ENCODE measurements at places on chromosomes 13 and 19. TPM values are rescaled to one million over a fixed set of nuclear protein-coding genes. Genes with fewer than 3 reads are reported as not detected.
A peak's percentile ranks its signal among the peaks of the same experiment; 100 is the strongest.

GRCh38 chr19:36421749-36422481 lies 3.5 kb upstream of the ZFP82 start:
- H3K27ac ChIP-seq, result no peak overlapping the region
- H3K36me3 ChIP-seq, result no peaks in the 10 kb centered on the region
- no peak for DNase-seq

DNA sequence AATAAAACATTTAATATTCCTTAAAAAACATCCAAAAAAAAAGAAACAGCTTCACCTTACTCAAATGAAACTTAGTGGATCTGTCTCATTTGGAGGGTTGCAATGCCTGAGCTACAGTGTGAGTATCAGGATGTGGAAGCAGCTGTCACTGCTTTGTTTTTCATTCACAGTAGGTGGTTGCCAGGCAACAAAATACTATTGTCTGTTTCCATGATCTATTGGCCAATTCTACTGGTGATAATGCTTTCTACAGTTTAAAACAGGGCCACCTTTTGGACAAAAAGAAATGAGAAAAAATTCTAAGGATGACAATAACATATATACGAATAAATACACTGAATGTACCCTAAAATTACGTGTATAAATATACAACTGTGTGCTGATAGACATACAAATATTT lies 3.0 kb downstream of the ENOX1 start:
- no peak overlapping the region for H3K27ac ChIP-seq
- no peaks in the 10 kb centered on the region for H3K36me3 ChIP-seq
- DNase-seq, result no peak
- no peak overlapping the region for H3K4me3 ChIP-seq
- H3K27me3 ChIP-seq, result peaks cover 40% of the 10 kb centered on the region
- H3K4me1 ChIP-seq, result peaks cover 3% of the 10 kb centered on the region

The METTL21C gene
- total RNA-seq, result not detected

- peaks cover 8% of the 10 kb centered on the region for H3K4me1 ChIP-seq
- no peak overlapping the region for H3K4me3 ChIP-seq
- no peak for DNase-seq
Measured at GRCh38 chr13:108276060-108276459, 6.5 kb downstream of the TNFSF13B start.

DNA sequence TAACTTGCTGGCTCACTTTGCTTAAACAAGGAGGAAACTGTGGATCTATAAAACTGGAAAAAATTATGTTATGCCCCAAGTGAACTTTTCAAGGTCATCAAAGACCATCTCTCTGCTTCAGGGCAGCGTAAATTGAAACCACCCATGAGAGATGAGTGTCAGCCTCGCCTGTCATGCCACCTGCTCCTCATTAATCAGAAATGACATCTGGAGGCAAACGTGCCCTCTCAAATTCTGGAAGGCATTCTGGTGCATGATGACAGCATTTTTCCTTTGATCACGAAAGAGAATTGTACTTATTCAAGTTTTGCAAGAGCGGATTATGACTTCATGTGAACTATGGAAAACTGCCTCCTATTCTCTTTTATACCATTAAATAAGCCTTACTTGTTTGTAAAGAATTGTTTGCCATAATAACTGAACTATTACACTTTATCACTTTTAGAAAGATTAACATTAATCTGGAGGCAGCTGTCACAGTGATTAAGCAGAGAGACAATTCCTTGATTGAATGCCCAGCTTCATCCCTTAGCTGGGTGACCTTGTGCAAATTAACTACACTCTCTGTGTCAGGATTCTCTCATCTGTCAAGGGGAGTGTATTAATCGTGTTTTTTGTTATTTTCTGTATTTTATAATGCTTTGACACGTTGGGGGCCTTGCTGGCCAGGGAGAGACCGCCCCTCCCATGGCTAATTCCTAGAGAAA lies 17.0 kb upstream of the SACS start:
- H3K4me3 ChIP-seq, result no peak overlapping the region
- no peak overlapping the region for H3K27ac ChIP-seq
- no peaks in the 10 kb centered on the region for H3K36me3 ChIP-seq
- no peak for DNase-seq
- H3K4me1 ChIP-seq, result peaks cover 2% of the 10 kb centered on the region
- peaks cover 11% of the 10 kb centered on the region for H3K27me3 ChIP-seq

- H3K36me3 ChIP-seq, result no peaks in the 10 kb centered on the region
- H3K27ac ChIP-seq, result no peak overlapping the region
- H3K4me1 ChIP-seq, result no peaks in the 10 kb centered on the region
- H3K4me3 ChIP-seq, result no peak overlapping the region
Measured at GRCh38 chr13:79684371-79684770, 203.4 kb downstream of the NDFIP2 start.

- H3K27ac ChIP-seq, result no peak overlapping the region
- H3K4me3 ChIP-seq, result no peak overlapping the region
- H3K4me1 ChIP-seq, result no peaks in the 10 kb centered on the region
- no peaks in the 10 kb centered on the region for H3K36me3 ChIP-seq
- DNase-seq, result no peak
- no peaks in the 10 kb centered on the region for H3K27me3 ChIP-seq
Measured at GRCh38 chr13:96900986-96901385, 93.3 kb downstream of the OXGR1 start.

The LGALS14 gene
- not detected for total RNA-seq

The MCEMP1 gene
- total RNA-seq, result 0.52 TPM

- no peaks in the 10 kb centered on the region for H3K27me3 ChIP-seq
- DNase-seq, result no peak
- H3K36me3 ChIP-seq, result peaks cover 2% of the 10 kb centered on the region
- H3K4me1 ChIP-seq, result peaks cover 32% of the 10 kb centered on the region
Measured at GRCh38 chr19:19587771-19588170, 30.7 kb downstream of the PBX4 start.

The ZNF616 gene
- 3.9 TPM for total RNA-seq

GRCh38 chr19:29542776-29543175 lies 17.0 kb downstream of the VSTM2B start:
- DNase-seq, result no peak
- H3K27me3 ChIP-seq, result peaks cover 11% of the 10 kb centered on the region
- H3K36me3 ChIP-seq, result peaks cover 10% of the 10 kb centered on the region
- peaks cover 3% of the 10 kb centered on the region for H3K4me1 ChIP-seq
- H3K4me3 ChIP-seq, result no peak overlapping the region

The ZNF583 gene
- 2.7 TPM for total RNA-seq

- no peak overlapping the region for H3K27ac ChIP-seq
- H3K36me3 ChIP-seq, result peaks cover 6% of the 10 kb centered on the region
- no peak for DNase-seq
- no peak overlapping the region for H3K4me3 ChIP-seq
Measured at GRCh38 chr13:44388427-44389059, 14.9 kb downstream of the SERP2 start.

DNA sequence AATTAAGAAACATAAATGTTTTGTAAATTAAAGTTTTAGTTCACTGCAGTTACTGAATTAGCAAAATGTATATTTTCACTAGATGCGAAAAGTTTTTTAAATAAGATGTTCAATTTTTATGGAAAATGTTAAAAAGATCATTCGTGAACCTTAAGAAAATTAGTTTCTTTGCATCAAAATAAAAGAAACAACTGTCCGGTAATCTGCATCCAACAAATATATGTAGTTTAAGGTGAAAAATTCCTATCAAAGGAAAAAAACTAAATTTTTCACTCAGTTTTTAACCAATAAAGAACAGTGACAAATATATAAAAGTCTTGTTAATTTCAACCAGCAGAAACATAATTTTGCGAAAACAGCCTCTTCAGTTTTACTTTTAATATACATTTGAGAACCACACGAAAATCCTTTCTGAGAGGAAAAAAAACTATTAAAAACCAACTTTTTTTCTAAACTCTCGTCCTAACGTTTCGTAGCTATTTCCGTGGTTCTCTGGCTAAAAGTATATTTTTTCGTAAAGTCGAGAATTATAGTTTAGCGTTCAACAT lies 64.5 kb downstream of the KCNRG start:
- peak overlapping the region; percentile 98 for H3K27ac ChIP-seq
- H3K27me3 ChIP-seq, result no peaks in the 10 kb centered on the region
- no peak for DNase-seq
- H3K4me3 ChIP-seq, result peak overlapping the region; percentile 100

The DHDH gene
- 0.50 TPM for total RNA-seq

The PRRG2 gene
- 1.3 TPM for total RNA-seq
